ENCODE measurements at places on chromosomes 3 and 15.

DNA sequence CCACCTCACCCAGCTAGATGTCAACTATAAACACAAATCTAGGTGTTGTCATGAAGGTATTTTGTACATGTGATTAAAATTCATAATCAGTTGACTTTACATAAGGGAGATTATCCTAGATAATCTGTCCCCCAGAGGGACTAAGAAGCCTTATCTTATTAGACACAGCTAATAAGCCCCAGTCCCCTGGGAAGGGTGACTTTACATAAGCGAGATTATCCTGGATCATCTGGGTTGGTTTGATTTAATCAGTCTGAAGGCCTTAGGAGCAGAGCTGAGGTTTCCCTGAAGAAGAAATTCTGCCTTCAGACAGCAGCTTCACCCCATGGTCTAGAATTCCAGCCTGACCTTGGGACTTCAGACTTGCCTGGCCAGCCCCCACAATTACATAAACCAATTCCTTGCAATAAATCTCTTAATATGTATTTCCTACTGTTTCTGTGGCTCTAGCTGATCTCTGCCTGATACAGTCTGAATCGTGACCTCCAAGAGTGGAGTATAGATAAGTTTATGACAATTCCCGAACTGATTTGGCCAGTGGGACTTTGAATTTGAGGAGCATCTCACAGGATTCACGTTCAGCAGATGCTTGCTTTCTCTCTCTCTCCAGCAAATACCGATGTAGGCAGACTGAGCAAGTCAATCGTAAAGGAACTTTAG, 66.5 kb downstream of the MRPL46 start:
- DNase-seq = no peak

DNA sequence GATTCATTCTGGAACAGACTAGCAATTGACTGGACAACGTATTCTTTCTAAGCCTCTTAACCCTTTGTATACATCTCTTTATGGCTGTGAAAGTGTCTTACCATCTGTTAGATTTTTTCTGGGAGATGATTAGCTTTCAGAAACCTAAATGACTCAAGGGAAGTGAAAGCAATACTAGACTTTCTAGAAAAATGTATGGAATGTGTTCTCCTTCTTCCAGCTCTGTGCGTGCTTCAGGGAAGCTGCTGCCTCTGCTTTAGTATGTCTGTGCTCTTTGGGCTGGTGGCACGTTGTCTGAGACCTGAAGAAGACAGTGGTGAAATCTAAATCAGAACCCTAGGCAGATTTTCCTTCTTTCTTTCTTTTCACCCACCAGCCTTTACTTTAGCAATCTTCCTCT, 89.5 kb downstream of the ITPR1 start:
- DNase-seq = no peak

GRCh38 chr3:192275741-192276355, 451.5 kb downstream of the FGF12 start:
- no peak for DNase-seq

- DNase-seq = no peak
These were observed 17.3 kb upstream of the GABRB3 start for GRCh38 chr15:26790118-26790517.

DNA sequence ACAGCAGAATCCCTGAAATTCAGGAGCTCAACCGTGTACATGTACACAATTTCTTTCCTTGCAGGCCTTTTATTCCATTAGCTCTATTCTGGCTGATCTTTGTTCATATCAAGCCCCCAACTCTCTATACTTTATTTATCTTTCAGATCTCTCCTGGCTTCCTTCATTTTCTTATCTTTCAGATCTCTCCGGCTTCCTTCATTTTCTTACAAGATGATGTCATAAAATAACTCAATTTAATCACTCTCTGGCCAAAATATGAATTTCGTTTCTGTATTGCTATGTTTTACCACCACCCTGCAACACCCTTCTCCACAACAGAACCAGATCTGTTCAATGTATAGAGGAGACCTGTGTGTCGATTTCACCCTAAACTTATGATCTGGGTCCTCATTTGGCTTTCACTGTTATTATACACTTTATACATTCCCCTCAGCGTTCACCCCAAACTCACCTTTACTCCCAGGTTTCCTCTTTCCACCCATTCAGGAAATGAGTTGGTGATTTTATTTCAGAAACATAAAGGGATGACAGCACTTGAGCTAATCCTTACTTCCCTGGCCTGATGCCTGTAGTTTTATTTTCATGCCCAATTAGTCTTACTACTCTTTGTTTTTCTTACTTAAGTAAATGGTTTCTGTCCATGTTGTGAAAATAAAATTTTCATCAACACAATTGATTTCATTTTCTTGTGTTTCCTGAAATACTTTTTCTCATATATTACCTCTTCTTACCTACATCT, 195.5 kb downstream of the BCHE start:
- no peak for DNase-seq

GRCh38 chr3:42300013-42300412, 34.0 kb upstream of the CCK start:
- DNase-seq = no peak

DNA sequence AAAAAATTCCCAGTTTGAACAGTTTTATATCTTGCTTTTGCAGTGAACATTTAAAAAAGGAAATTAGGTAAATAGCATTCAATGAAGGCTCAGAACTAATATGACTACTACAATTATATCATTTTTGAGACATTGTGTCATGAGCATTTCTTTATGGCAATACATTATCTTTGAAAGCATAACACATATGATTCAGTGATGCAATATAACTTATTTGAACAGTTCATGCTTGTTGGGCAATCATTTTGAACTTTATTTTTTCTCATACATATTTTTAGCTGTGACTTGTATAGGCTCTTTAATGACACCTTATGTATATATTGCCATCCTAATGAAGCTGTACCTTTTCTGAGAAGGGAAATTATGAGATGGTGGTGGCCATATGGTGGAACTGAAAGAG, 828.6 kb upstream of the NR2F2 start:
- DNase-seq = no peak

GRCh38 chr3:38585791-38586420, 63.6 kb downstream of the SCN5A start:
- DNase-seq = no peak

GRCh38 chr3:149992416-149993058, 21.8 kb upstream of the PFN2 start:
- no peak for DNase-seq

DNA sequence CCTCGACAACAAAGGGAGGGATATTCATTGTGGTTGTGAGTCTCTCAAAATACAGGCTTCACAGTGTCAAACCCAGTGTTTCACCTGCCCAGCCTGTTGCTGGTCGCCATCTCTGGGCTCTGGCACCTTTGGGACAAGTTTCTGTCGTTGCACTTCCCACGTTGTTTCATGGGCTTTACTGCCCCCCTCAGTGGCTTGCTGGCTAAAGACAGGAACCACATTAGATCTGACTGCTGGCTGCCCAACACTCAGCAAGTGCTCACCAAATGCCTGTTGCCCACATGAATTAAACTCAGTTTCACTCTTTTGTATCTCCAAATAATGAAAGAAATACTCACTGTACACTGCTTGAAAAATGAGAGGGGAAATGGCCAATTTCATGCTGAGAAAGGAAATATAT, 27.6 kb downstream of the FOXL2 start:
- DNase-seq = no peak

DNA sequence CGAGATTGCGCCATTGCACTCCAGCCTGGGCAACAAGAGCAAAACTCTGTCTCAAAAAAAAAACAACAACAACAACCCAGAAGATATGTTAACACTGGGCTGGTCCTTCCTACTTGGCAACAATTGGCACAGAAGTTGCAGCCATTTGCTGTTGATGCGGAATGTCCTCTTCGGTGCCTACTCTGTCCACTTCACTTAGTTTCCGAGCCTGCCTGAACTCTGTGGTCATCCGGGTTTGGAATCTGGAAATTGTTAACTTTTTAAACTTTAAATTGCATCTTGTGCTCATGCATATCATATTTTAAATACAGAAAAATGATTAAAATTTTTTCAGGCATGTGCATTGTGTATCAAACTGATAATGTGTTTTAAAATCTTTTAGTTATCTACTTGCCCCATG, 81.5 kb downstream of the FNDC3B start:
- no peak for DNase-seq

GRCh38 chr3:128917291-128917690, 37.9 kb downstream of the ACAD9 start:
- no peak for DNase-seq

DNA sequence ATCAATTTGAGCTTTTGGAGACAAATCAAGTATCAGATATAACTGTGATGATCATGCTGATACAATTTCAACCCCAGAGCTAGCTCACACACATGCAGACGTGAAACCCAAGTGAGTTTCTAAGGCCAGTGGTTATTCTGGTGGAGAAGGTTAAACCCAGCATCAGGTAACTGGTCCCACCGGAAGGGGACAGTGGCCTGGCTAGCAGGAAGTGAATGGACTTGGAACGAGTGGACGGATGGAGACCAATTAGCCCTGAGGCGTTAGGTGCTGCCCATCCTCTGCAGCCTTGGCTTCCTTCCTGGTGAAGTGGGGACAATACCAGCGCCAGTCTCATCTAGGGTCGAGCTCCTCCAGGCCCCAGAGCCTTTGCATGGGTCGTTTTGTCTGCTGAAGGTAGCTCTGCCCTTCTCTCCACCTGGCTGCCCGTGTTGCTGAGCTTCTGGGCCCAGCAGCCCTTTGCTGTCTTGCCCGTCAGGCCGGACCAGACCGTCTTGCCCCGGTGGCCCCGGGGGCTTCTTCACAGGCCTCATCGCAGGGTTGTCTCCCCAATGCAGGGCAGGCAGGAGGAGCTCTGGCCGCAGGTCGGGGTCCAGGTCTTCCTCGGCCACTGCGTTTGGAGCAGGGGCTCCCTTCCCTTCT, 915 bp upstream of the KCTD6 start:
- DNase-seq = no peak

DNA sequence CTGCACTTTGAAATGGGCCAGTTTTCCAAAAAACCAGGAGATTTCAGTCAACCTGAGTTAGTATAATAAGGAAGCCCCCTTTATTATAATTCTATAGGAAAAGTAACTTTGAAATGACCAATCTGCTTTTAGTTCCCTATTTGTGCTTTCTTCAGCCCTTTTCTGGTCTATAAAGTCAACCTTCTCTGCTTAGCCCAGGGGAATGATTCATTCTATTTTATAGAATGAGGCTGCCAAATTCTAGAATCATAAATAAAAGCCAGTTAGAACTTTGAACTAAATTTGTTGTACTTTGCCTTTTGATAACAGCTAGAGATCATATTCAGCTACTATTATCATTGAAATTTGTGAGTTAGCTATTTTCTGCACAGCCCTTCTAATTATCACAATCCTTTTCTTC, 24.7 kb downstream of the CIP2A start:
- no peak for DNase-seq

DNA sequence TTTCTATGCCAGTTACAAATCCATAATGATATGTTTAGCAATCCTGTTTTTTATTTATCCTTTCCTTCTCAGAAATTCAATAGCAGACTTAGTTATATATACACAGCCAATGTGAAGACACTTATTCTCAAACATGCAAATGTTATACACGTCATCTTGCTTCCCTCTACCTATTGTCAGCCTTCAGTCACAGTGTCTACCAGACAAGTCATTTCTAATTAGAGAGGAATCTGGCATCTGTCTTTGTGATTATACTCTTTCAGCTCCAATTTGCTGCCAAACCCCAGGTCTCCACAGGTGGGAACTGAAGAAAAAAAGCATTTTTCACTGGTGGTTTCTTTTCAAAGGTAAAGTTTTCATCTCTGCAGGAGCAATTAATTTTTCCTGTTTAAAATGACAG, 793.1 kb downstream of the AGBL1 start:
- DNase-seq = no peak

DNA sequence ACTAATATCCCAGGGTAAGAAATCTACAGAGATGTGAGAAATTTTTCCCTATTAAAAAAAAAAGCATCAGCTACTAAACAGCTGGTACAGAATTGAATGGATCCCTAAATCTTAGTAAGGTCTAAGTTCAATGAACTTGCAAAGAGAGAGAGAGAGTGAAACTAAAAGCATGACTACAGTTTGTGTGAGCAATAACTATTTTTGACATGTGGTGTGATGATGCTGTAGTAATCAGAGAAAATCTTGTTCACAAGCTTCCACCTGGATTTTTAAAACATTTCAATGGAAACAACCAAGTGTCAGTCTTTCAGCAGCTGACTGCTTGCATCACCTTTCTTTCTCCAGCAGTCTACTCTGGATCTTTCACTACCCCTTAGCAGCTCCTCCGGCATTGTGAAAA, 45.2 kb upstream of the ABI3BP start:
- no peak for DNase-seq

DNA sequence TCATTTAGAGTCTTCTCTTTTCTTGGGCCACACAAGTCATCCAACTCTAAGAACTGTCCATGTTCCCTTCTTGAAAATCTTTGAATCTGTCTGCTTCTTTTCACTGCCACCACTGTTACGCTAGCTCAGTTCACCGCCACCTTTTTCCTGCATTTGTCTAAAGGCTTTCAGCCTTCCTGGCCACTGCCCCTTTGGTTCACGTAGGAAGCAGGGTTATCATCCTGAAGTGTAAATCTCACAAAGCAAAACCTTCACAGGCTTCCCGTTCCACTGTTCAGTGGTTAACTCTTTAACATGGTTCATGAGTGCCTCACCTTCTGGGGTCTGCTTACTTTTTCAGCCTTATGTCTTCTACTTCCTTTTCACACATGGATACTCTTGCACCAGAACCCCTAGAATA, 26.3 kb upstream of the CCDC39 start:
- no peak for DNase-seq

DNA sequence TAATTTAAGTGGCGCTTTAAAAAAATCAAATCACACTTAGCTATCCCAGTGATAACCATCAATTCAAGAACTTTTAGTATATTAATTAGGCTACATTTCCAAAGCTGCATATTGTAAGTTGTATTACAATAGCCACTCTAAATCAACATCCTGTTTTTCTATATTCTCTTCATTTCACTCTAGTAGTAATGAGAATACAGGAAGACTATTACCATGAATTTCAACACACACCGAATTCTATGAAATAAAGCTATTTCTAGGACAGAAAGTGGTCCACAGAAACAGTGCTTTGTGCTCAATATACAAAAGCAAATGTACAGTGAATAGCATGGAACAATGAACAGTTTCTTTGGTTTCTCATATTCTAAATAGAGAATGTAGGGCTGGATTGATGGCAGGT, 24.6 kb downstream of the TRAT1 start:
- no peak for DNase-seq

GRCh38 chr3:151434151-151434890, 26.5 kb downstream of the IGSF10 start:
- DNase-seq = no peak

DNA sequence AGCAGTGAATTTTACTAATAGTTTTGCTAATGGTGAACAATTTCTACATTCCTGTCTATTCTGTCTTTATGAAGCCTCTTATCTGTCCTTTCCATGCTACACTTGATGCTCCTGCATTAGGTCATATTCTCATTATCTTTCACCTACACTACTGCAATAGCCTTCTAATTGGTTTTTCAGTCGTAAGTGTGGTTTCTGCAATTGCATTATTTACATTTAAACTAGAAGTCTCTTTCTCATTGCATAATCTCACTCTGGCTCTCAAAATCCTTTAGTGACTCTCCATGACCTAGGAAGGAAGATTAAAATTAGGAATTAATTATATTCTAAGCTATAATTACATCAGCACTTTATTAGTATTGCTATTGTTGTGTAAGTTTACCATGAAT, 686.5 kb downstream of the IGSF11 start:
- DNase-seq = no peak

Data from stimulated activated CD8-positive, alpha-beta memory T cell treated with anti-CD3 and anti-CD28 coated beads, Interleukin-15, amount 100 ng/mL, for 4 hours (primary cell).